Activated naive CD4-positive, alpha-beta T cell (primary cell): ENCODE measurements at places on chromosomes 5 and 9.

- DNase-seq = no peak
Observed at GRCh38 chr5:141172381-141173204, at the start of gene PCDHB7. TSS of gene PCDHB7 (plus strand) at chr5:141172644. CDS start at chr5:141172836, 192 bp downstream.

GRCh38 chr5:61362796-61363368, 30.8 kb downstream of the ZSWIM6 start:
- DNase-seq = no peak

GRCh38 chr9:91256235-91256634, 105.5 kb downstream of the AUH start:
- no peak for DNase-seq

GRCh38 chr5:77928776-77929300, 152.7 kb upstream of the TBCA start:
- no peak for DNase-seq

- DNase-seq = no peak
Observed at GRCh38 chr9:86947146-86948073, at the start of gene GAS1. TSS of gene GAS1 (minus strand) at chr9:86947506. CDS start at chr9:86946779, 727 bp downstream.

DNA sequence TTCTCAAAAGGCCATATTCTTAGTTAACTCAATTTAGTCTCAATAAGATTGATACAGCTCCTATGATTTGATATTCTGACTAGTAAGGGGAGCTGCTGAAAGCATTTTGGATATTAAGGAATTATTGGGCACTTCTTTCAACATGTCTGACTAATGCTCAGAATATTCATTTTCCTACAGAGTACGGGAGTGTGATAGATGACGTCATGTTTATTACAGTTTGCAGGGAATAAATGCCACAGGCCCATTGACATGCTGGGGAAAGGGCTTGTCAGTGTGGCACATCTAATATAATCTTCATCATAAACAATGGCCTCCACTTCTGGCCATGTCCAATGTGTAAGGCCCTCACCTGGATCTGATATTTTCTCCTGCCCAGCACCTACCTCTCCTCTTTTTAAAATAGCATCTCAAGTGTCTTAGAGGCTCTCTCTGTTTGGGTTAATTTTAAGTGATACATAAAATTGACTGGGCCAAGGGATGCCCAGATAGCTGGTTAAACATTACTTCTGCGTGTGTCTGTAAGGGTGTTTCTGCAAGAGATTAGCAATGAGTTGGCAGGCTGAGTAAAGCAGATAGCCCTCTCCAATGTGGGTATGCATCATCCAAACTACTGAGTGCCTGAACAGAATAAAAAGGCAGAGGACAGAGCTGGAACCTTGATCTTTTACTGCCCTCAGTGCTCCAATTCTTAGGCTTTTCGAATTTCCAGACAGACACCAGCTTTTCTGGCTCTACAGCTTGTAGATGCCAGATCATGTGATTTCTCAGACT, 99.3 kb downstream of the SLC24A2 start:
- DNase-seq = no peak

DNA sequence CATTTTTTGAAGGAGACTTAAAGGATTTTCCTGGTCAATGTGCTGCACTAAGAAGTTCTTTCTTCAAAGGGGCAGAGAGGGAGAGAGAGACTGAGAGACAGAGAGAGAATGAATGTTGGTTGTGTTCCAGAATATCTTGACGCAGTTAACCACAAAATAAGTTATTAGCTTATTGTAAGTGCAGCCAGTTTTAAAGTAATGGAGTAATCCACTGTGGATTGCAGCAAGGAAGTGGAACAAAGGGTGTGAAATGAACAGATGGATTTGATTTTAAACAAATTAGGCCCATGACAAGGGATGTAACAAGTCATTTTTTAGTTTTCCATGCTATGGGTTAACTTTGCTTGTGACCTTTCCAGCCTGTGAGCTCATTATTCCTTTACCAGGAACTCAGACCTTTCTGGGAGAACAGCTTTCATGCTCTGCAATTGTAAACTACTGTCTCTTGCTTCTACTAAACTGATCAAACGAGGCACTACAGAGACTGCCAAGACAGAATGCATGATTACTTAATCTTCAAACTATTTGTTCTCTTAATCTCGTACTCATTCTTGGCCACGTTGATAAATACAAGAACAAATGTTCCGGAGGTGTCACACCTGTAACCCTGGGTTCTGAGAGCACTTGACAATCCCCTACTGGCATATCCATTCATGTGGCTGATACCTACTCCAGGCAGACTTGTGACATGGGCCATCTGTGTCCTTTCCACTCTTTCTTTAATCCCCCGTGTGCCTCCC, 131.1 kb downstream of the TLE1 start:
- DNase-seq = no peak

DNA sequence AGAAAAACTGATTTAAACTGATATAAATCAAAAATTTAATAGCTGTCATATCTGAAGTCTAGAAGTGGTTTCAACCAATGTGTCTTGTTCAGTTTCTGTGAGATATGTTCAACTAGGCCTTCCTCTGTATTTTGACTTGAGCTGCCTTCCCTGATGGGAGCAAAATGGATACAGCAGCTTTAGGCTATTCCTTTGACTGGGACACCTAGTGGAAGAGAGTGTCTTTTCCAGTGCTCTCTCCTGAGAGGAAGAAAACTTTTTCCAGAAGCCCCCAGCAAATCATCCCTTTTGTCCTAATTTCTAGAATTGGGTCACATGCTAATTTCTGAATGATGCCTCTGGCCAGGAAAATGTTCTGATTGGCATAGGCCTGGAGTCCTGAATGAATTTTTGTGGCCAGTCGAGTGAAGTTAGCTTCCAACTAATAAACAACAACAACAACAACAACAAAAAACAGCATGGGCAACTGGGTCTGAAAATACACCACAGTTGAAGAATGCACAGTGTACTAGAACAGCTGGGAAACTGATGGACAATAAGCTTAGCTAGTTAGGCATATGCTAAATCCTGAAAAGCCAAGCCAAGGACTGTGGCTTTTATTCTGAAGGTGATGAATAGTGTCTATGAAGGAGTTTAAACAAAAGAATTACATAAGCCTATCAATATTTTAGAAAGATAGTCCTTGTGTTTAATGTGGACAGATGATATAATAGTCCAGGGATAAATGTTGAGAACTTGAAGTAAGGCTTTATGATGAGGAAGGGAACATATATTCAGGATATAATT, 125.7 kb downstream of the FBN2 start:
- no peak for DNase-seq

- DNase-seq = no peak
Observed at GRCh38 chr5:180798193-180798592, 4.4 kb downstream of the MGAT1 start.

DNA sequence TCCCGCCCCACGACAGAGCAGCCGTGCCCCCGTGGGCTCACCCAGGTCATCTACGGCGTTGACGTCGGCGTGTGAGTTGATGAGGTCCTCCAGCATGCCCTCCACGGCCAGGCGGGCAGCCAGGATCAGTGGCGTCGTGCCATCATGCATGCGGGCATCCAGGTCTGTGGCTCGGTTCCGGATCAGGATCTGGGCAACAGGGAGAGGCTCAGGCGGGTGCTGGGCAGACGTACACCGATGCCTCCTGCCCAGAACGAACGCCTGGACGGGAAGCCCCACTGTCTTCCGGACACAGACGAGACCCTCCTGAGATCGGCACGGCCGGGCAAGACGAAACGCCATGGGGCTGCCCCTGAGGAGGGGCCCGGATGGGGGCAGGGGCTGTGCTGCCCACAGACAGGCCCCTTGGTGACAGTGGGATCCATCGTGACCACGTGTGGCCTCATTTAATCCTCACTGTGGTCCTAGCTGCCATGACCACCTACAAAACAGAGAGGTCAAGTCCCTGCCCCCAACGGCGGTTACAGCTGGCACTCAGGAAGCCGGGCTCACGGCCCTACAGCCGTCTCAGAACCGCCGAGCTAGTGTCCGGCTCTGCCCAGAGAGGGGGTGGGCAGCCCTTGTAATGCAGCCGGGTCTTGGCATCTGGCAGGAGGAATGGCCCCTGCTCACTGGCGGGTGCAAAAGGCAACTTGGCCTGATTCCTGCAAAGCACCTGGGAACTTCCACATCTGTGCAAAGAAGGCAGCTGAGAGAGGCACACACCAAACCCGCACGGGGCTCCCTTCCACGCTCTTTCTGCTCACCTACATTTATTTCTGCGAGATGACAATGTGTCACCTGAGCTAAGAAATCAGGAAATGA, 16.5 kb upstream of the SEC16A start:
- no peak for DNase-seq

DNA sequence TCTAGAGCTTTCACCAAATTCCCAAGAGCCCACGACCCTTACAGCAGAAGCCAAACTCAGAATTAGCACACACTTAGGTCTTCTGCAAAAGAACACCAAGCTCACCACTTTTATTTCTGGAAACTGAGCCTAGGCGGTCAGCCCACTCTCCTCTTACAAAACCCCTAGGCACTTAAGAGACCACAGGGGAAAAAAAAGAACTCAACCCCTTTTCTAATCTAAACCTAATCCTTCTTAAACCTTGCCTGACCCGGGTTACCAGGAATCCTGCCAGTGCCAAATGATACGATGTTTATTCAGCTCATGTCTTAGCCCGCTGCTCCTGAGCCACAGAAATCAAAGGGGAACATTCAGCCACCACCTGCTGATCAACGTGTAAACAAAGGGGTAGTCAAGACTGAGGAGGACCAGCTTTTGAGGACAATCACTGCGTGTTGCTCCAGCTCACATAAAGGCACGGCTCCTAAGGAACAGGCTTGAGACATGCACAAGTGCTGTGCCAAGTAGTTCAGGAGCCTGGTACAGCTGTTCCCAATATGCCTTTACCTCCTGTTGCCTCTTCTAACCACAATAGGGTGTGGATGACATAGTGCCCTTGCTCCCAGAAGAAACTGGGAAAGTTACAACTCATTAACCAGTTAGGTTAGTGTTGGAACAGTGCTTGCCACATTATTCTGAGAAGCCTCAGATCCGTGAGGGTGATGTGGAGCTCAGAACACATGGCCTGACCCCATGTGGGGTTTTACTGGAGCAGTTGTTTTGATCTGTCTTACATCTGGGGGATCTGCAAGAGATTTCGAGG, 49.3 kb downstream of the ZFAND5 start:
- DNase-seq = no peak

- DNase-seq = no peak
Observed at GRCh38 chr5:55429613-55430253, 105.0 kb downstream of the PLPP1 start.

DNA sequence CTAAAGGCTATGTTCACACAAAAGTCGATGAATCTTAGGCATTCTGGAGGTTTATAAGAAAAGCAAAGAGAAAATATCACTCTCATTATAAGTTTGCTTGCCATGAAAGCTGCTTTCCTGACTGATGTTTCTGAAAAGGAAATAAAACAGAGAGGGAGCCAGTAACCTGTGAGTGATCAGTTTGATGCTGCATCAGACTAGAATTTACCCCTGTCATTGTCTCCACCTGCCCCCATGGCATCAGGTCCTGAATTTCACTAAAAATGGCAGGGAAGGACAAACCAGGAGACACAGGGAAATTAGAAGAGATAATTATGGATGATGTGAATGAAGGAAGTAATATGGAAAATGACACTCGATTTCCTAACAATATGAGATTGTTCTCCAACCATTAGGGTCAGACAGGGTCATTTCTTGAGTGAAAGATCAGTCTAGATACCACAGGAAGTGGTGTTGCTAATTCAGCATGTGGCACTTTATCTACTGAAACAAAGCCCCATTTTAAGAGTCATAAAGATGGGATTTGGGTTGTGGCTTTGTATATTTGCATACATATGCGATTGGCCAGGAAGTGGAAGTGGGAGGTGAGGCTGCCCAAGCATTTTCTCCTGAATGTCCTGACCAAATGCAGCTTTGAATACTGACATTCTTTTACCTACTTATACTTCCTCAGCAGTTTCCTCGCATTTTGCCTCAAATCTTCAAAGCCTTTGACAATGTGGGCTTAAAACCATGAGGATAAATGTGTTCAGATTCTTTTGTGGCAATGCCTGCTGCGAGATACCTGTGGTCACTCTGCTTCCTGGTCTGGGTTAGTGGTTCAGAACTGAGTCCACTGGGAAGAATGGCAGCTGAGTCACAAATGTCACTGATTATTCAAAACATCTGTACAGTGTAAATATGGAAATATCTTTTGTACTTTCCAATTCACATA, 29.7 kb downstream of the MEGF10 start:
- no peak for DNase-seq

- DNase-seq = no peak
Observed at GRCh38 chr5:411728-412127, 31.2 kb upstream of the EXOC3 start.

- no peak for DNase-seq
Observed at GRCh38 chr5:177241768-177242167, 61.8 kb downstream of the RAB24 start.

GRCh38 chr5:116626272-116626723, 51.7 kb upstream of the SEMA6A start:
- no peak for DNase-seq

GRCh38 chr5:135578685-135579341, at the start of gene CXCL14:
TSS of gene CXCL14 (minus strand) at chr5:135578991. CDS start at chr5:135578778, 213 bp downstream.
- DNase-seq = no peak

- no peak for DNase-seq
Observed at GRCh38 chr5:78964889-78965288, 20.2 kb downstream of the ARSB start.
